Pancreas (tissue), 10 donors: ENCODE measurements at places on chromosomes 5 and 9.

DNA sequence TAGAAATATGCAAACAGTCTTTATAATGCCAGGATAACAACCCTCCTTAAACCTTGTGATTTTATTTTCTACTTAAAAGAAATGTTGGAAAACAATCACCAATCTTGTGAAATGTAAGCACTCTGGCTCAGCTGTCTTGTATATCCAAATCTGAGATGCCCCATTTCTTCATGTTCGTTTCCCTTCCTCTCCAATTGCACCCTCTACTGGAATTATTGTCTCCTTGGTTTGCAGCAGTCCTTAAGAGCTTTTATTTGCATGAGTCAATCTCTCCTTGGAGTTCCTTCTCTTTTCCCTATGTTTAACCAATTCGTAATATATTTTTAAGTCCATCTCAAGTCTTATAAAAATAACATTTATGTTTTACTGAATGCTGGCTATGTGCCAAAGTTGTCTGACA, 362.0 kb upstream of the CDH10 start:
- DNase-seq: no peak

- no peak for DNase-seq
These were observed 159.7 kb upstream of the ELL2 start for GRCh38 chr5:96121364-96121763.

DNA sequence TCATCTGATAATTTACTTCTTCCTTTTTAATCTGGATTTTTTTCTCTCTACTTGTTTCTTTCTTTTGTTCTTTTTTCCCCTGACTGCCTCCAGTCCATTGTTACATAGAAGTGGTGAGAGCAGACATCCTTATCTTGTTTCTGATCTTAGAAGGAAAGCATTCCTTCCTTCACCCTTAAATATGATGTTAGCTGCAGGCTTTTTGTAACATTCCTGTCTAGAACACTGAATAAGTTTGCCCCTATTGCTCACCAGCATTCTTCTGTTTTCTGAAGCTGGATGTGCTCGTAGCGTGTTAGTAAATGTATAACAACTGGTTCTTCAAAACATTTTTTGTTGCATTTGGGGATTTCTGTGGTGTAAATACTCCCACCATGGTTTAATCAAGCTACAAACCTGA, 136.7 kb upstream of the NFIL3 start:
- DNase-seq: no peak

DNA sequence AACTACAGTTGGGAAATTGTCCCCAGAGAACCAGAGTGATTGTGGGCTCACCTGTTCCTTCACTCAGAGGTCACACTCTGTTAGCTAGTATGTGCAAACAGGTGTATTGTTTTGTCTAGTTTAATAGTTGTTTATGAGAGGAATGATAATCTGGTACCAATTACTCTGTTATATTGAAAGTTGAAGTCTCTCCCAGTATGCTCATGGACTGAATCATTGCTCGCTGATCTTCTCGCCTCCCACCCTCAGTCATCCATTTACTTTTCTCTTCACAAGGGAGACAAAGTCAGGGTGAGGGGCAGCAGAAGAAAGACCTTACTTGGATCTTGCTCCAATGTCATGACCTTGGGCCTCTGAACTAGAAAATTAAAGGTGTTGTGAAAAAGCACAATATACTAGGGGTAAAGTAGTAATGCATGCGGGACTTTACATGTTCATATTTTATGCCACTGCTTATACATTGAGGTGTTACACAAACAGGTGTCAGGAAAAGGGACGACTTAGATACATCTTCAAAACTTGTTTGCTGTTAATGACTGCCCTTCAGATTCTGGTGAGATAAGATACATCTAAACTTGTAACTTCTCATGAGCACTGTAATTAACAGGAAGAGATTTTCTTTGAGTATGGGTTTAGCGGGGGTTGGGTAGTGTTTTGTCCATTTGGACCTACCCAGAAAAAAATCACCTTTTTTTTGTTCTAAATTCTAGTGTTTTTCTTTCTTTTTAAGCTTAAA, 36.9 kb downstream of the LNPEP start:
- no peak for DNase-seq

GRCh38 chr9:3746296-3747275, 220.8 kb upstream of the RFX3 start:
- no peak for DNase-seq

DNA sequence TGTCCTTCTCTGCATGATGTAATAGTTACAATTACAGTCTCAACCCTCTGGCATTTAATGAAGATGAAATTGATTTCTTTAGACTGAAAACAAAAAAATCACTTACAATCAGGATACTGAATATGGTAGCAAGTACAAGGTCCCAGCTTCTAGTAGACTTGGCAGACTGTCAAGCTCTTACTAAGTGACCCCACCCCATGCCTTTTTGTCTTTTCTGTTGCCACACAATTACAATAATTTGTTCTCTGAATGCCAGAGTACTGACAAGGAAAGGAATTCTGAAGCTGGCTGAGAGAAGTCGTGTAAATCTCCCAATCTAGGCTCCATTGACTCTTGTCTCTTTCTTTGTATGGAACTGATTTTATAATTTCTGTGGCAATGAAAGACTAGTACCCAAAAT, 154.2 kb downstream of the TMC1 start:
- no peak for DNase-seq

GRCh38 chr9:1096155-1096964, 46.2 kb downstream of the DMRT2 start:
- DNase-seq: no peak

DNA sequence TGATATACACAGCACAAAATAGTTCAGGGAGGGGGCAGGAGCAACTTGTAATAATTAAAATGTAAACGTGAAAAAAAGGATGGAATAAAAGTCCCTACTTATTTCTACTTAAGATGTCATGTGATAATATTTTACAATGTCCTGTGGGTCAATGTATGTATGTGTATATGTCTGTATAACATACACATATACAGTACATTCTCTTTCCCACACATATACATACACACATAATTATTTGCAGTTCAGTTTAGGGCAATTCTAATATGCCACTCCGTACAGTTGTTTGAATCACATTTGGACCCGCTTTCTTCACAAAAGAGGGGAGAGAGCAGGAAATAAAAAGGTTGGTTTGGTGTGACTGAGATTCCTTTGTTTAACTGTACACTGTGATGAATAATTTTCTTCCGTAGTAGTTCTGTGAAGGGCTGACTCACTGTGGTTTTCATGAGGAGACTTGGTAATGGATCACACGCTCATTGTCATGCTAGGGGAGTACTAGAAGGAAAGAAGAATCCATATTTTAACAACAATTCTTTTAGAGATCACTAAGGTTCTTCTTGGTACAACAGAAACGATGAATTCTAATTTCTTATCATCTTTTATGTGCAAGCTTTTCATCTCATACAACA, 26.2 kb upstream of the ACOT12 start:
- no peak for DNase-seq

DNA sequence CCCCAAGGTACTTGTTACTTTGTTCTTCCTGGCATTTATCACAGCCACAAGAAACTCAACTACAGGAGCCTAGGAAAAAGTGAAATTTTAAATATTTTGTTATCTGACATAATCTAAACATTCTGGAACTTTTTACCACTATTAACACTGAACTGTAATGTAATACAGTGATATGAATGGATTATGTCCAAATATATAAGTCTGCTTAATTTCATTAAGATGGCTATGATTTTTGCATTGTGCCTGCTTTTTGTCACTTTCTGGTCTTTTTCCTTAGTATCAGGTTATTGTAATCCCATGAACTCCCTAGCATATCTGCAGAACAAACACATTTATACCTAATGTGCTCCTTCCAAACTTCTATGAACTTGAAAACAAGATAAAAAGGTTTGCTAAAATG, 35.8 kb downstream of the PJA2 start:
- DNase-seq: no peak

DNA sequence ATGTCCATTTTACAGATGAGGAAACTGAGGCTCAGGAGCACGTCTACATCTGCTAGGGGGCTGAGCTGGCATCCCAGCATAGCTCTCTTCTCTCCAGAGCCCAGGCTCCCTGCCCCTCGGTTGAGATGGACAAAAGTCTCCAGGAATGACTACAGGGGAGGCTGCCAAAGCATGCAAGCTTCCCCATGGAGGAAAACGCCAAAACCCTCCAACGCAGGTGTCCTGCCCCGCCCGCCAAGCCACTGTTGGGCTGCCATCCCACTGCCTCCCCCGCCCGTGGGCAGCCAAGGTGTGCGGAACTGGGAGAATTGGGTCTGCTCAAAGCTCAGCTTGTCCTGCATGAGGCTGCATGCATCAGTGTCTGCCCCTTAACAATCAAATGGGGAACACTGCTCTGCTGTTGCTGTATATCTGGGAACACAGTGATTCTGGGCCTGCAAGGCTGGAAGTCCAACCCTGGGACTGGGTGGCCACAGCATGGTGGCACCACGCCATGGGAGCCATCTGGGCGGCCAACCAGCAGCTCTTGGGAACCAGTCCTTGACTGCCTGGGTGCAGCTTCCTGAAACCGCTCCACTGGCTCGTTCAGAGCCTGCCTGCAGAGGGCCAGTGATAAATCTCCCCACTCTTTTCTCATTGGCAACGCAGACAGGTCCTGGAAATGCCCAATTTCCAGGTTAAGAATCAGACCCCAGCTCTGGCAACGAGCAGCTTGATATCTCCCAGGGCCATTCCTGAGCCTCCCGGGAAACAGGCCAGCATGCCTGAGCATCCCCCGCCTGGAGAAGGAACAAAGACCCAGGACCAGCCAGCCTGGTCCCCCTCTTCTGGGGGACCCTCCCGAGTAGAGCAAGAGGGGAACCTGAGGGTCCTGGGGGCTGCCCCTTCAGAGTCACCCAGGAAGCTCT, 3.5 kb downstream of the RALGDS start:
- peak; percentile 83 for DNase-seq

DNA sequence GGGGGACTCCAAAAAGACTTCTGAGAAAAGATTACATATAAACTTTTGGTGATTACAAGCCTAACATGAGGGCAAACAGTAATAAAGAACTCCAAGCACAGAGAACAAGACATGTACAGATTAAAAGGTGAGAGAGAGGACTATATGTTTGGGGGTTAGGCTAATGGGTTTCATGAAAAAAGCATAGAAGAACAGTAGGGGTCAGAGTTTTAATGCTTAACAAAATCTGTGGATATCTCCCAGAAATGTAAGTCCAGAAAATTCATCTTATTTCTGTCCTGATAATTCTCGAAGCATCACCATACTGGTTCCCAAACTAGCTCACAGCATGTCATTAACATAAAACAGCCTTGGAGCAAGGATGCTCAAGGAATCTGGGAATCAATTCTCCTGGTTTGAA, 137.2 kb downstream of the ARRDC3 start:
- DNase-seq: no peak

GRCh38 chr5:20832204-20833080, 844.4 kb upstream of the CDH18 start:
- DNase-seq: no peak

GRCh38 chr9:80883826-80884579, 805.3 kb downstream of the TLE1 start:
- no peak for DNase-seq

- no peak for DNase-seq
These were observed 86.1 kb downstream of the F2RL2 start for GRCh38 chr5:76537073-76537543.

GRCh38 chr5:61620699-61621182, 288.7 kb downstream of the ZSWIM6 start:
- DNase-seq: no peak

- DNase-seq: no peak
These were observed 85.9 kb downstream of the SETX start for GRCh38 chr9:132268725-132269352.

DNA sequence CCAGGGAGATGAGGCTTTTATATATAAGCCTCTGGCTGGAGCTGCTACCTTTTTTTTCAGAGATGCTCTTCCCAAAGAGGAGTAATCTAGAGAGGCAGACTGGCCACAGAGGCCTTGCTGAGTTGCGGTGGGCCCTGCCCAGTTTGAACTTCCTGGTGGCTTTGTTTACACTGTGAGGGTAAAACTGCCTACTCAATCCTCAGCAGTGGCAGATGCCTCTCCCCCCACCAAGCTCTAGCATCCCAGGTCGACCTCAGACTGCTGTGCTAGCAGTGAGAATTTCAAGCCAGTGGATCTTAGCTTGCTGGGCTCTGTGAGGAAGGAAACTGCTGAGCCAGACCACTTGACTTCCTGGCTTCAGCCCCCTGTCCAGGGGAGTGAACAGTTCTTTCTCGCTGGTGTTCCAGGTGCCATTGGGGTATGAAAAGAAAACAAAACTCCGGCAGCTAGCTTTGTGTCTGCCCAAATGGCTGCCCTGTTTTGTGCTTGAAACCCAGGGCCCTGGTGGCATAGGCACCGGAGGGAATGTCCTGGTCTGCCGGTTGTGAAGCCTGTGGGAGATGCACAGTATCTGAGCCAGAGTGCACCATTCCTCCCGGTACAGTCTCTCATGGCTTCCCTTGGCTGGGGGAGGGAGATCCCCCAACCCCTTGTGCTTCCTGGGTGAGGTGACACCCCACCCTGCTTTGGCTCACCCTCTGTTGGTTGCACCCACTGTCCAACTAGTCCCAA, 219.5 kb upstream of the IZUMO3 start:
- no peak for DNase-seq

- DNase-seq: no peak
These were observed 142.9 kb downstream of the BNC2 start for GRCh38 chr9:16727452-16728136.

GRCh38 chr9:137720571-137721110, 101.8 kb downstream of the EHMT1 start:
- no peak for DNase-seq

DNA sequence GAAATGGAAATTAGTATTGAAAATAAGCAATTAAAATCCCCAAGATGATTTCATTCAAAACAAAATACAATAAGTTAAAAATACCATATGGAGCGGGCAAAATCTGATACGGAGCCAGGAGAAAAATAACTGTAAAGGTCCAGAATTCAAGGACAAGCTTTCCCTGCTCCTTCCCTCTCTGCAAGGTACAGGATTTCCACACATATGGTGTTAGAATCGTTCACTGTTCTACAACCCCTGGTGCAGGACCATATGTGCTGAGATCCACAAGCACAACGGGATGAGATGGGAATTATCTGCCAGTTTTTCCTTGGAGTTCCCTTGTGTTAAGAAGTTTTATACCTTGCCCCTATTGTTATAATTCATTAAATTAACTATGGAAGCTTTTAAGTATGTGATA, 94.7 kb upstream of the DMAC1 start:
- no peak for DNase-seq

GRCh38 chr5:99247346-99247745, 318.5 kb upstream of the CHD1 start:
- no peak for DNase-seq

- no peak for DNase-seq
These were observed 139.3 kb upstream of the IER5L start for GRCh38 chr9:129317179-129318011.
